ENCODE measurements at places on chromosomes 2 and 18.

DNA sequence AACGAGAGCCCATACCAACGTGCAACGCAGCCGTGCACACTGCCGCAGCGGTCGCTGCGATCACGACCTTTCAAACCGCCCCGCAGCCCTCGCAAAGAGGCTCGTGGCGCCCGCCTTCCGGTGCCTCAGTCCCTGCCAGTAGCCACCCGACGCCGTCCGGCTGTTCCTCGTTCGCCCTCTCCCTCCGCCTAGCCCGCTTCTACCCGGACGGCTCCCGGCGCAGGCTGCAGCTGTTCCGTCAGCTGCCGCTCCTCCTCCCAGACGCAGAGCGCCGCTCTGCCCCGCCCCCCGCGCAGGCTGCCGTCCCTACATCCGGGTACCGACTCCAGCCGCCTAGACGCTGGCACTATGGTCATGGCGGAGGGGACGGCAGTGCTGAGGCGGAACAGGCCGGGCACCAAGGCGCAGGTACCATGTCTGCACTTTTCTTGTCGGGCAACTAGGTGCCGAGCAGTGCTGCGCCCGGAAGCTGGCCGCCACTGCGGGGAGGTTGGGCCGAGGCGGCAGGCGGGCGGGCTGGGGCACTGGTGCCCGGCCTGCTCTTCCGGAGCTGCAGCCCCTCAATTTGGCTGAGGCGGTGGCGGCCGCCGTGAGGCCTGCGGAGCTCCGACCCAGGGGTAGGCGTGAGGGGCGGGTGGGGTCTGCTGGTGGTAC, at the start of gene MOB4:
Gene MOB4, plus strand, starts transcription at position 328 of the 654 bp plus-strand sequence. Its CDS starts 21 bp downstream, at position 349.
- peak; percentile 99 for DNase-seq

DNA sequence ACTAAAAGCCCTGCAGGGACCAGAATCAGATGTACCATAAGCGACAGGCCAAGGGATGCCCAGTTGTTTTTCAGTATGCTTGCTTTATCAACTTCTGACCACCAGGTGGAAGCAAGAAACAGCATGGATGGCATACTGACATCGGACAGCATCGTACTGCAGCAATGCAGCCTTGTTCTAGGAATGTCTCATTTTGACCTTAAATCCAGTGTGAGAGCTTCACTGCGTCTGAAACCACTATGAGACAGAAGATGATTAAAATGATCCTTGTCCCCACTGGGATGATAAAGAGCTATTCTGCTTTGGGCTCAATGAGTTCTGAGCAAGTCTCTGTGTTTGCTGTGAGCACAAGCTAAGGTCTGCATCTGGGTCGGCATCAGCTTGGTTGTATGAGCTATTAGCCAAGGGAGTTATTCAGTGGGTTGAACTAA, 54.3 kb downstream of the CDK15 start:
- DNase-seq: peak; percentile 90

DNA sequence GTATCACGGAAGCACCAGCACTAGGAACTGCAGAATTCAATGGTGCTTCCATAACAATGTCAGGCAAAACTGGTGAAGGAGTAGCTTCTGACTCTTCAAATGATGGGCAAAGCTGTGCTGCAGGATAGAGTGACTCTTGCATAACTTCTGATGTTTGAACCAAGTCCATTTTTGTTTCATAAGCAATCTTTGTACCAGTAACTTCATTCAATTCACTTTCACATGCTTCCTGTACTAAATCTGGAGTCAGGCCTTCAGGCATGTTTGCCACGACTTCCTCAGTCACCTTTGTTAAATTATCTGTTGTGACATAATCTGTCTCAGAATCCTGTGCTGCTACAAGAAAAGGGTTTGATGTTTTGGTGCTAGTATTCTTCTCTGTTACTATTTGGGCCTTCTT, 24.0 kb downstream of the RTN4 start:
- peak; percentile 34 for DNase-seq

- DNase-seq: no peak
Observed at GRCh38 chr2:106080959-106081358, 113.1 kb downstream of the UXS1 start.

- DNase-seq: no peak
Observed at GRCh38 chr2:228600265-228600664, 418.8 kb upstream of the SPHKAP start.

DNA sequence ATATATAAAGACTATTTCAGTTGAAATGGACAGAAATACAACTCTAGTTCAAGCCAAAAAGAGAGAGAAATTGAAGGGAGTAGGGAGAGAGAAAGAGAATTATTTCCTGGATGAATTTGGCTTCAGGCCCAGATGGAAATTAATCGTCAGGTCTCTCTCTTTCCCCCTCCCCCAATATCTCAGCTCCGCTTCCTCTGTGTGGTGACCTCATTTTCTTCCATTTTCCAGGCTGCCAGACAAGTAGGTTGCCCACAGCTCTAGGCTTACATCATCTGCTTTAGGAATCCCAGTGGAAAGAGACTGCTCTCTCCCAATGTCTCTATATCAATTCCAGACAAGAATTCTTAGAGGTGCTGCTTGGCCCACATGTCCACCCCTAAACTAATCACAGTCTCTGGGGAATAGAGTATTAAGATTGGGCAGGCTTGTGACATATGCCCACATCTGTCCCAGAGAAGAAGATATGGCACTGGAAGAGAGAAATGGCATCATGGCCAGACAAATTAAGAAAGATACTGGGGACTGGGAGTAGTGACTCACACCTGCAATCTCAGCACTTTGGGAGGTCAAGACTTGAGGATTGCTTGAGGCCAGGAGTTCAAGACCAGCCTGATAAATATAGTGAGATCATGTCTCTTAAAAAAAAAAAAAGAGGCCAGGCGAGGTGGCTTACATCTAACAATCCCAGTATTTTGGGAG, 37.2 kb upstream of the CFAP36 start:
- peak; percentile 32 for DNase-seq

GRCh38 chr2:148719941-148720436, 75.4 kb downstream of the EPC2 start:
- no peak for DNase-seq

DNA sequence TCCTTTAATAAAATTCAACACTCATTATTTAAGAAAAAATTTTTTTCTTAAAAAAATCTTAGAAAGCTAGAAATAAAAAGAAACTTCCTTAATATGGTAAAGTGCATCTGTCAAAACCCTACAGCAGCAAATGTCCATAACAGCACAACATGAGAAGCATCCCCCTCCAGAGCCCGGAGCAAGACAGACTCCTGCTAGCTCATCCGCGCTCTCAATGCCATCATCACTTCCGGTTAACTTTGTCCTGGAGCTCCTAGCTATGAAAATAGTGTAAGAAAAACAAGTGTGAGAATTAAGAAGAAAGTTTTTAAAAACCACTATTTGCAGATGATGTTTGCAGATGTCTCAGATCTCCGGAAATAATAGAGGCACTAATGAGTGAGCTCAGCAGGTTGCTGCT, 103.1 kb downstream of the TEX51 start:
- no peak for DNase-seq

- DNase-seq: no peak
Observed at GRCh38 chr2:219292616-219293015, 13.4 kb downstream of the DNAJB2 start.

DNA sequence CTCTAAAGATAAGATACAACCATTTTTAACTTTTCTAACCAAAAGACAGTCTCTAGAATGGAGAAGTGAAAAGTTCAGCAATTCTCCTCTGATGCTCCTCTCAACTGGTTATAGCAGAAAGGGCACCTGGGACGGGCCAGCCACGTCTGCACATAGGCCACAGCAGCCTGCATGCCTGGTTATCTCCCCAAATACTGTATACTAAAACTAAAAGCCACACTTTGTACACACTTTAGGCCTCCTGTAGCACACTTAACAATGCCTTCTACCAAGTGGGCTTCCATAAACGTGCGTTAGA, 179.1 kb downstream of the ANKRD44 start:
- DNase-seq: no peak

DNA sequence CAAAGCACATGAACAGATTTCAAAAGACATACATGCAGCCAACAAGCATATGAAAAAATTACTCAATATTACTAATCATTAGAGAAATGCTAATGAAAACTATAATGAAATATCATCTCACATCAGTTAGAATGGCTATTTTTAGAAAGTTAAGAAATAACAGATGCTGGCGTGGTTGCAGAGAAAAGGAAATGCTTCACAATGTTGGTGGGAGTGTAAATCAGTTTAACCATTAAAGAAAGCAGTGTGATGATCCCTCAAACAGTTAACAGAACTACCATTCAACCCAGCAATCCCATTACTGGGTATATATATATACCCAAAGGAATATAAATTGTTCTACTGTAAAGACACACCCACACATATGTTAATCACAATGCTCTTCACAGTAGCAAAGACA, 117.7 kb upstream of the SETBP1 start:
- DNase-seq: no peak

DNA sequence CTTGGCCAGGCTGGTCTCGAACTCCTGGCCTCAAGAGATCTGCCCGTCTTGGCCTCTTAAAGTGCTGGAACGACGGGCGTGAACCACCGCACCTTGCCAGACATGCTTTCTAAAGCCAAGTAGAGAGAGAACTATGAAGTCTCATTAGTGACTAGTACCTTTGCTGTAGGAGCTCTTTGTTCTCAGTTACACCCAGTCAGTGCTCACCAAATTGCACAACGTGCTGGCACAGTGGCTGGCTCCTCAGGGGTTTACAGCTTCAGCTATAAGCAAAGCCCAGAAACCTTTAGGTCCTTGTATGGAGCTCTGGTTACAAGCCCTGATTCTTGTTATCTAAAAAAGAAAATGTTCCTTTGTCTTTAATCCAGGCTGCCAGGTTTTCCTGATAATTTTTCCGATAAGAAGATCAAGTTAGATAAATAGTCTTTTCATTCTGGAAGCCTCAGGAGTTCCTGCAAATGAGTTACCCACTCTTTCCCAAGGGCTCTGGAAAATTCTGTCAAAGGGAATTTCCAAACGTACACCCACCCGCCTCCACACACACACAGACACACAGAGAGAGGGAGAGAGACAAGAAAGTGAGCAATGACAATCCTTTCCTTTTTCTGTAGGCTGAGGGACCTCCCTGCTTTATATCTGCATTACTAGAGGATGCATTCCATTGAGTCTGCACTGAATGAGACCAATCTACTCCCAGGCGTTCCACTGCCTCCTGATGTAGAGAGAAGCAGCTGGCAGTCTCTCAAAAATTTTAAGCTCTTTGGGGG, 100.2 kb upstream of the CSRNP3 start:
- DNase-seq: peak; percentile 25

- no peak for DNase-seq
Observed at GRCh38 chr2:132654968-132655367, 15.0 kb downstream of the LYPD1 start.

DNA sequence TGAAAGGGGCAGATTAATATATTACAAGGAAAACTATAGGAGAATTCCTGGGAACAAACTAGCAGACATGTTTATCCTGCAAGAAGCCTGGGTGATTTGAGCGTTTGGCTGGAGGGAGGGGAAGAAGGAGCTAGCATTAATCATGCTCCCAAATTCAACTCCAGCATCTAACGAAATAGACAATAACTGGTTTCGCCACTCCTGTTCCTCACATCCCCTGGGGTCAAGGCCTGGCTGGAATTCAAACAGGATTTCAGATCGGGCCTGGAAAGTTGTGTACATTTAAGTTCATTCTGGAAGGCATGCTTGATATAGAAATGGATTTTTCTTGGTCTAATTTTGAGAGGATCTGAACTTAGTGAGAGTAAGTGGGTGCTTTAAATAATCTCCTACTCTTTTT, 126.1 kb upstream of the CTAGE1 start:
- no peak for DNase-seq

GRCh38 chr18:77708826-77709506, 459.3 kb downstream of the GALR1 start:
- DNase-seq: no peak

- DNase-seq: peak; percentile 57
Observed at GRCh38 chr2:144403933-144404332, 116.0 kb downstream of the ZEB2 start.

GRCh38 chr18:54102123-54102522, 122.3 kb downstream of the MBD2 start:
- DNase-seq: no peak

DNA sequence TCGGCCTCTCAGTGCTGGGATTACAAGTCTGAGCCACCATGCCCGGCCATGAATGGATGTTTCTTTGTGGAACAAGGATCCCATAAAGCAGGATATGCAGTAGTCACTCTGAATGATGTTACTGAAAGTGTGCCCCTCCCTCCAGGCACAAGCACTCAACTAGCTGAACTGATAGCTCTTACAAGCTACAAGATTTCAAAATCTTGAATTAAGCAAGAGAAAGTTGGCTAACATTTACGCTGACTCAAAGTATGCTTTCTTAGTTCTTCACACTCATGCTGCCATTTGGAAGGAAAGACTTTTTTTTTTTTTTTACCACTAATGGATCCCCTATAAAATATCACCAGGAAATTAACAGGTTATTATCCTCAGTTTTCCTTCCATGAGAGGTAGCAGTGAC, 549.0 kb upstream of the PKDCC start:
- no peak for DNase-seq

DNA sequence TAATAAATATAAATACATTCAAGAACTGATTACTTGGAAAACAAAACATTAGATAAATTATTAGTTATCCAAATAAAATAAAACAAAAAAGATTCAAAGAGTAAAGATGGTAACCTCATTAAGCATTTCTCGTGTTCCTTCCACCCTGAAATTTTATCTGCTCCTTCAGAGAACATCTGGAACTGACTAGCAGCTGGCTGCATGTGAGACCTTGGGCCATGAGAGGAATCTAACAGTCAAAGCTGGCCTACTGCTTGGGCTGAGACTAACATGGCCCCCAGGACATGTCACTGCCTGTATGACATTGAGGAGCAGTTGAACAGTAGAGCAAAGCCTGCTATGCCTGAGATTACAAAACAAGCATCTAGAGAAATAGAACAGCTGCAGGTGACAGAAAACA, 208.5 kb upstream of the ZSWIM2 start:
- DNase-seq: no peak

DNA sequence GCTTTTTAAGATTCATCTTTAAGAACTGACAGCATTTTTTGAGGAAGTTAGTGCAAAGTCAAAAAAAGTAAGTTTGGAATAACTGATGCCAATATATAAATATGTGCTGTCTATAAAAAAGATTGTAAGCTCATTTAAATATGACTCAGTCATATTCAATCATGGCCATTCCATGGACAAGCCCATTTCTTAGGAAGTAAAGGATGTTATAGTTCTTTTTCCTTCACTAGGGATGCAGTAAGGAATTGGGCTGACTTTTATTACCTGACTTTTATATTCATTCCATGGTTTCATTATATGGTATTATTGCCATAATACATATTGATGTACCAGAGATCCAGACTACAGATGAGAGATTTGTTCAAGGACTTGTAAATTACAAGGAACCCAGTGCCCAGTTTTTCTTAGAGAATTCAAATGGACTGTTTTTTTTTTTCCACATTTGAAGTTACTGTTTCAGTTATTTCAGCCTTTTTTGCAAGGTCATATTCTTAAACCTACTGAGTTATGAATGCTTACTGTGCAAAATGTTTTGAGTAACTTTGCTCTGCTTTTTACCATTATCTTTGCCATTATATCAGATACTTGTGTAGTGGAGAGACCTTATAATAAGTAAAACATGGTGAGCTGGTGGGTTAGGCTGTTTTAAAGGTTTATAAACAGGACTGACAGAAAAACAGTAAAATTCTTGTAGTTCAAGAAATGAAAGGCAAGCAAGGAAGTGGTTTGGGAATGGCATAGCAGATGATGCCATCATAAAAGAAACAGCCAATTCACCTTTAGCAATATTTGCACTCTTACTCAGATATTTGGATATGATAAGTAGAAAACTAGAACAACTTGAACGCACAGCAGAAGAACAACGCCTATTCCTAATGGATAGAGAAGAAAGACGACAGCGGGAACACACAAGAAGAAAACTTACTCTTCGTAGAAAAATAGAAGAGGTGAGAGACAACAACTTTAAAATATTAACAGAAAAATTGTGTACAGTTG, 7.6 kb downstream of the FSIP2 start:
- DNase-seq: no peak
